Activated T-cell treated with anti-CD3 and anti-CD28 coated beads, Interleukin-2, amount 50 U/mL, for 48 hours (primary cell): ENCODE measurements at places on chromosomes 4 and X.

DNA sequence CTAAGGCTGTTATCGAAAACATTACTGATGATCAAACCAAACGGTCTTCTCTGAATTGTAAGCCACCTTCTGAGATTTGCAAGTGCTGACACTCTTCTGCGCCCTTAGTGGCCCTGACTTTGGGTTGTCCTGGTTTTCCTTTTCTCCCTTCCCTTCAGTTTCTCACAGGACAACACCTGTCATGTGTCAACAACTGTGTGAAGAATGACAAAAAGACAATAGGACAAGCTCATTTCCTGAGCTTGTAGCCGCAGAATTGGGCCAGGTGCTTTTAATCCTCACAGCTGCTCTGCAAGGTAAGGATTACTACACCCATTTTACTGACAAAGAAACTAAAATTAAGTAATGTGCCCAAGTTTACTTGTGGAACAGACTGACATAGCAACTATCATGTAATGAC is 44.9 kb upstream of the TXK start:
- DNase-seq = no peak

DNA sequence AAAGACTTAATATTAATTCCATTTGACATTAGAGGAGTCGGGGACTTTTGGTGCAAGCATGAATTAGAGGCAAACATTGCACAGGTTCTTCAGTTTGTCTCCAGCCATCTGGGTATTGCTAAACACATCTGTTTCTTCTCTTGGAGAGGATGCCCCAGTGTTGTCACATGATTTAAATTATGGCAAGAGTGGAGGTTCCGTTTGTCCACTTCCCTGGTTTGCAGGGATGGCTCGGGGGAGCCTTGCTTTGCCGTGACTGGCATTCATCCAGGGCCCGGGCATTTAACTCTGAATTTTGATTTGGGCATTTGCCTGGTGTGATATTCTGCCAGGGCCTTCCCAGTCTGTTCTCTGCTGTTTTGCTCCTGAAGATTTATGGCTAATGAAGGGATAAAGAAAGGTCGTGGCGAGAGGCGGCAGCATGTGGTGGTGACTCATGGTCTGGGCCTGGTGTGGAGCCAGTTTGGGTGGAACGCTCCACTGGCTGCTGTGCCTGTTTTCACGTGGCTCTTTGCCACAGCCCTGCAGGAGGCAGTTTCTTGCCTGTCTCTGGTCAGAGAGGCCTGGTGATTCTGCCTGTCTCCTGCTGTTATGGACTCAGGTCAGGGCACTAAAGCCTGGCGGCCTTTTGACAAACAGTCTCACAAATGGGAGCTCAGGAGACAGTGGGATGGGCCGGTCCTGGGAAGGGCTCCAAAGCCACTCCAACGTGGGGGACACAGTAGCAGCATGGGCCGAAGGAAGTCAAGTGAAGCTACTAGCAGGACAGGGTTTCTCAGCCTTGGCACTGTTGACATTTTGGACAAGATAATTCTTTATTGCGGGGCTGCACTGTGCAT is 99.4 kb upstream of the PGRMC2 start:
- DNase-seq = no peak

DNA sequence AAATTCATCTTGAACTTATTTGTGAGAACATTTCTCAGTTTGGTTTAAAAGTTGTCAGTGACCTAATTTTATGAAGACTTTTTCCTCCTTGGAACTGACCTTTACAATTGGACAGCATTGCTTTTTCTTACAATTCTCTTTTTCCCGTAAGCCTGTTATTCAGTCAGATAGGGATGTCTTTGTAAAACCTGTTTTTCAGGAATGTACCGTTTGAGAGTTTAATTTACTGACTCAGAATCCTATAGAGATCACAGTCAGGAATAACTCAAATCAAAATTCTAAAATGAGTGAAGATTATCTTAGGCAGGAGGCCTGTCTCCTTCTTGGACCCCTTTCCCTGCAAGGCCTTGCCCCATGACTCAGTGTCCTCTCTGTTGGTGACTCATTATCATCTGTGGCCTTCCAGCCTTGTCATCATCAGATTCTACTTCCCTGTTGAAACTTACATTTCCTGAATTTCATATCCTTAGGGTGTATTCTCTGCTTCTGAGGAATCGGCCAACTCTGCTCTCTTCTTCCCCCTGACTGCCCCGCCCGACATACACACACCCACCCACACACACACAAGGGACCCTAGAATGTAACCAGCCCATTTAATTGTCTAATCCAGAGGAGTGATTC is 99.8 kb downstream of the ARHGAP10 start:
- no peak for DNase-seq

GRCh38 chr4:142944565-142944964 is 98.5 kb upstream of the INPP4B start:
- no peak for DNase-seq

GRCh38 chr4:2954358-2955185 is 8.6 kb downstream of the NOP14 start:
- peak; percentile 89 for DNase-seq

DNA sequence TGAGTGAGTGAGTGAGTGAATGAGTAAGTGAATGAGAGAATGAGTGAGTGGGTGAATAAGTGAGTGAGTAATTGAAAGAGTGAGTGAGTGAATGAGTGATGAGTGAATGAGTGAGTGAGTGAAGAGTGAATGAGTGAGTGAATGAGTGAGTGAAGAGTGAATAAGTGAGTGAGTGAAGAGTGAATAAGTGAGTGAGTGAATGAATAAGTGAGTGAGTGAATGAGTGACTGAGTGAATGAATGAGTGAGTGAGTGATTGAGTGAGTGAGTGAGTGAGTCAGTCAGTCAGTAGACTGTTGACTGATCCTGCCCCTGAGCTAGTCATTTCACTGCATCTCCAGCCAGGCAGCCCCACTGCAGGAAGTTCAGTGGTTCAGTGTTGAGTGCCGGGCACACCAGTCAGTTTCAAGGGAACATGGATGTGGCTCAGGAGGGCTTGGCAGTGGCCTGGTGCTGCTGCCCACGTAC is 228.4 kb upstream of the PSAPL1 start:
- no peak for DNase-seq

GRCh38 chr4:98527534-98528269 is 130.7 kb downstream of the TSPAN5 start:
- no peak for DNase-seq
